ENCODE measurements at places on chromosomes 6 and 20.

DNA sequence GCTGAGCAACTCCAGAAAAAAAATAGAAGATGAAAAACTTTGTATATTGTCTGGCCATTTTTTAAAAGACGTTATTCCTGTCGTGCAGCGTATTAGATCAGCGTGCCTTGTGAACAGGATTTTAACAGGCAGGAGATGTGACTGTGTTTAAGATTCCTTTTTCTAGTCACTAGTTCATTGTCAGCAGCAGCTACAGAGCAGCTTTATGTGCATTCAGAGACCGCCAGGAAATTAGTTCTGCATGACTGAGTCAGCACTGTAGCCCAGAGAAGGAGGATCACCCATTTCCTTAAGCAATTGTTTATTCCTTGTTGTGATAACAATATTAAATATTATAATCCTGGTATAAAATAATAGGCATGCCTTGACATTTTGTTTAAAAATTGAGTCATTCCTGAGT is 75.4 kb upstream of the ADGRB3 start:
- DNase-seq, result no peak

GRCh38 chr6:57247603-57248002 is 25.5 kb upstream of the RAB23 start:
- DNase-seq, result no peak

DNA sequence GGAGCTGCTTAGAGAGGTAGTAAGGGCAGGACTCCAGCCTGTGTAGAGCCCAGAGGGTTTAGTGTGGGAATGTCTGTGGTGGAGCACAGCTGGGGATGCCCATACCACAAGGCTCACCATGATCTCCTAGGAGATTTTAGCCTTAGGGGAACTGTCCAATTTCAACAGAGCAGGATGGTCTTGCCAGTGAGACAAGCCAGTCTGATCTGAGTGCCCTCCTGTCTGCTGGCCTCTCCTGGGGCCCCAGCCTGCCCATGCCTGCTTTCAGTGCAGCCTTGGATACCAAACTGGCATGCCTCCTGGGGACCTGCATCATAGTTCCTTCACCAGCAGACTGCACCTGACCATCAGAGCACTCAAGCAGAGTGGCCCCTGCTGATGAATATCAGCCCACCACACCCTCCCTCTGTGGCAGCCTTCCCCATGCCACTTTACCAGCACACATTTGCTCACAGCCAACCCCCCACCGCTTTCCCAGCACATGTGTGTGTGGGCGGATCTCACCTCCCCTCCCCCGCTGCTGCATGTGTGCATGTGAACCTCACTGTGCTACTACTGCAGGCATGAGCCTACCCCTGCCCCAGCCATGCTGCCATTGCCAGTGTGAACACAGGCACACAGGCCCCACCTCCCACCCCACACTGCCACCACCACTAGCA is 7.9 kb upstream of the TREM1 start:
- DNase-seq, result no peak

- no peak for DNase-seq
These were observed 376.5 kb downstream of the KHDRBS2 start for GRCh38 chr6:61909486-61909885.

DNA sequence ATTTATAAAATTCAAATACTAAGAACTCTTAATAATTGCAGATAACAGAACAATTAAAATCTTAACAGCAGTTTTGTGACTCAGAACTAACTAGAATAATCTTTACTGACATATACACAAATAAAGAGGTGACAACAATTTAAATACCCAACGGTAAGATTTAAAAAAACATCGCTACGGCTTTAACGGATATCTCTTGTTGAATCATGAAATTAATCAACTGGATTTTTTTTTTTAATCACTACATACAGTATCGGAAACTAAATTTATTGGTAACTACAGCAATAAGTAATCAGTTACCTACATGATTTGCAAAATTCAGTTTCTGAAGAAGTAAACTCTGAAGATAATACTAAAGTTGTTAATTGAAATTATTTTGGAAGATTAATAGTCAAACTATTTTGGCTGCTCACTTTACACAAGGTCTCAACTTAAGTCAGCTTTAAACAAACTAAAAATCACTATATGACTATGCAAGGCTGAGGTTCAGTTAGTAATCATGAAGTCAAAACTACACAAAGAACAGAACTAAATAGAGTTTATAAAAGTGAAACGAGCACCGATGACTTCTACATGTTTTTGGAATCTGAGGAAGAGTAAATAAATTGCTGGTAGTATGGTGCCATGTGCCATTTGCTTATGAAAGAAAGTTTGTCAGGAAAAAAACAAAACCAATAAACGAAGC is 128.8 kb downstream of the HUS1B start:
- DNase-seq, result no peak

- DNase-seq, result no peak
These were observed 374.8 kb upstream of the CDH4 start for GRCh38 chr20:60877071-60877857.

All from stimulated activated naive CD4-positive, alpha-beta T cell treated with Interleukin-2 at 50 U/mL for 16 hours (primary cell).